ENCODE measurements at places on chromosomes 6 and 20.

DNA sequence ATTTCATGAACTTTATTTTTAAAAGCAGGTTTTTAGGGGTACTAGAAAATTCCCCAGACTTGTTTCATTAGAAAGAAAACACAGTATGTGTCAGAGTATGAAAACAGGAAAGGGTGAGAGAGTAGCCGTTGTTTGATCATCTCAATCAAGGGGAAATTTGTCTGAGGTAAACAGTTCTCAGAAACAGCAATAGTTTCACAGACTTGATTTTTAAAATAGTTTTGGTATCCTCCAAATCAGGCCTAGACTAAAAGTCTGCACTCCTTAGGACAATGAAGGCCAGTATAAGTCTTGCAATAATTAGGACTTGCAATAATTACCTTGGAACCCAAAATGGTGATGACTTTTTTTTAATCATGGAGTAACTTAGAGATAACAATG lies 176.6 kb upstream of the TAB2 start:
- no peak for DNase-seq

DNA sequence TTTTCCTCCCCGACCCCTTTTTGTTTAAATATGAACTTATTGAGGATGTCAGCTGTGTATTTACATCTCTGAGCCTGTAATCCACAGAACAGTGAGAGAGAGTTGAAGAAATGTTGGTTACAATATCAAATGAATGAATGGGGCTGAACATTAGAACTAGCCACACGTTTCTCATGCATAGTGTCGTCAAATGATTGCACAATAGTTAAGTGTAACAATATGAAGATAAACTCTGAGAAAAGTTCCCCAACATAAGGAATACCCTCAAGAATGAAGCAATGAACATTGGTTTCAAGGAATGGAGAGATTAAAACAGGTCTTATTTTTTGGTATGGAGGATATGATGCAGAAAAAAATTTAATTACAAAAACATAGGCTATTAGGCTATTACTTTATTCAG lies 100.5 kb upstream of the DTNBP1 start:
- no peak for DNase-seq

DNA sequence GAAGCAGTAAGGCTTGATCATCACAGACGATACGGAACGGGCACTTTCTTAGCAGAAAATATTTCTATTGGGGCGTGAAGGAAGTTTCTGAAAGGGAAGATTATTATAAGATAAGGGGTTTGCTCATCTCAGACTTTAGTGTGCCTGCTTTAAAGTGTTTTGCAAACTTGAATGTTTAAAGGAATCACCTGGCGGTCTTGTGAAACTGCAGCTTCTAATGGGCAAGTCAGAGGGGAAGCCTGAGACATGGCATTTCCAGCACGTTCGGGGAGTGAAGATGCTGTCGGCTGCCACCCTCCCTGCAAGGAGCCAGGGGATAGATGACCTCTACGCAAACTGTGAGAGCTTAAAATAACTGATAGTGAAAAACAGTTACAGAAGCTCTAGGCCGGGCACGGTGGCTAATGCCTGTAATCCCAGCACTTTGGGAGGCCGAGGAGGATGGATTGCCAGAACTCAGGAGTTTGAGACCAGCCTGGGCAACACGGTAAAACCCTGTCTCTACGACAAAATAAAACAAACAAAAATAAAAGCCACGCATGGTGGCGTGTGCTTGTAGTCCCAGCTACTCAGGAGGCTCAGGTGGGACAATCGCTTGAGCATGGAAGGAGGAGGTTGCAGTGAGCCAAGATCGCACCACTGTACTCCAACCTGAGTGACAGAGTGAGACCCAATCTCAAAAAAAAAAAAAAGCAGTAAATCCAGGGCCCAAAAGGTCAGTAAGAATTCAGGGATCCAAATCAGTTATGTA lies 2.3 kb upstream of the KIF16B start:
- no peak for DNase-seq

DNA sequence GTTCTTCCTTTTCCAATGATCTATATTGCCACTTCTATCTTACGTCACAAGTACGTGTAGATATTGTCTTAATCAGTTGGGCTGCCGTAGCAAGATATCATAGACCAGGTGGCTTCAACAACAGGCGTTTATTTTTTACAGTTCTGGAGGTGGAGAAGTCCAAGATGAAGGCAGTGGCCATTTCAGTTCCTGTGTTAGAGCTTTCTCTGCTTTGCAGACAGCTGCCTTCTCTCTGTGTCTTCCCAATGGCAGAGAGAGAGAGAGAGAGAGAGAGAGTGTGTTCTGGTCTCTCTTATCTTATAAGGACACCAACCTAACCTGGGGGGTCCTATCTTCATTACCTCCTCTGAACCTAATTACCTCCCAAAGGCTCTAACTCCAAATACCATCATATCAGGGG lies 8.3 kb downstream of the HSF2 start:
- no peak for DNase-seq

DNA sequence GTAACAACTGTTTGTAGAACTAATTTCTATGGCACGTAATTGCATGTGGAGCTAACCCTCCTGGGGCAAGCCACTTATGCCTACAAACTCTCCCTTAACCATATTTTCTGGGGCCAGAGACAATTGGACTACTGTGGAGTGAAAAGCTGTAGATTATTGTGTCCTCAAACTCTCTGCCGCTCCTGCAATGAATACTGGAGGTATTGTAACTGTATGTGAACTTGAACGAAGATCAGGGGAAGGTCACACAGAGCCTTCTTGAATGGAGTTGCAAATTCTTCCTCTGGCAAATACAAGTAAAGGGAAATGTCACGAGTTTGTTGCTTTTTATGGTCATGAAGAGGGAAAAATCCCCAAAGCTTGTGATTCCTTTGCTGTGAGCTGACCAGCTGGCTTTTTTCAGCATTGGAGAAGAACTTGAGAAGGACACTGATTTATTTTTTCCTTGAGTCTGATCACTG lies 18.2 kb downstream of the AKAP12 start:
- DNase-seq, result no peak

- DNase-seq, result no peak
Observed at GRCh38 chr6:132812255-132812732, 2.1 kb upstream of the RPS12 start.

GRCh38 chr6:110529355-110529754 lies 52.9 kb upstream of the SLC22A16 start:
- DNase-seq, result no peak

DNA sequence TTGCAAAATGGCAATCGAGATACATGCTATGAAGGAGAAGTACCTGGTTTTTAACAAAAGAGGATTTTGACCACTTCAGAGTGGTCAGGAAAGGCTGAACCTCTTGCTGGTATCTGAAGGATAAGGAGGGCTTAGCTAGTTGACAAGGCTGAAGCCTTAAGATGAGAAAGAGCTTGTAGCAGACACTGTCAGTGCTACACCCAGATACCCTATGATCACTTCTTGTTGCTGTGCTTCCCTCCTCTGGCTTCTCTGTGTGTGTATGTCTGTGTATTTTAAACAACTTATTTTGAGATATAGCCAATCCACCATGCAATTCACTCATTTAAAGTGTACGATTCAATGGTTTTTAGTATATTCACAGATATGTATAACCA lies 38.9 kb upstream of the TGM2 start:
- DNase-seq, result no peak

DNA sequence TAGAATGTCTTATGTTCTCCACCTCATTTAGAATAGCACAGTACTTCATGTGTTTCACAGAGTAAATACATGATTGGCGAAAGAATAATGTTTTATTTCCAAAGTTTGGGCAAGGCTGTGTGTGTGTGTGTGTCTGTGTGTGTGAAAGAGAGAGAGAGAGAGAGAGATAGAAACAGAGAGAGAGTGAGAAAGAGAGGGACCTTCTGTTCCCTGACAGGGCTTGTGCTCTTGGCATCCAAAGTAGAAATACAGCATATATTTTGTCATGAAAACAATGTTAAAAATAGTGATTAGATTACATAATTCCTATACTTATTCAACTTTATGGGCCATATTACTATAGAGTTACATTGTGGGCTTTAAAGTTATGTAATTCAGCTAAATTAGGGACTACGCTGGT lies 201.2 kb downstream of the KIF6 start:
- DNase-seq, result no peak

DNA sequence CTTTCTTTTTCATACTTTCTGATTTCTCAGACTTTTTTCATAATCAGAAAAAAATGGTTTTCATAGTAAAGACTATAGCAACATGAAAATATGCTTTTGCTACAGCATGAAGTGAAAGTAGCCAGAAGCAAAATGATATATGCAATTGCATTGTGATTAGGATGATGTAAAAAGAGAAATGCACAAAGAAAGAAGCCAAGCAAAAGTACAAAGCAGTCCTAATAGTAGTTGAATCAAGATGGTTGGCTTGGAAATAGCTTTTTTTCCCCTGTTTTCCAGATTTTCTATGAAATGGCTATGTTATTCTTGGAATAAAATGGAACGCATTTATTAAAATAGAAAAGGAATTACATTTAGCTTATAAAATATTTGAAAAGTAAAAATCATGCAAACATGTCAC lies 77.3 kb downstream of the SEL1L2 start:
- no peak for DNase-seq

GRCh38 chr6:129236001-129236517 lies 353.1 kb downstream of the LAMA2 start:
- DNase-seq, result no peak

DNA sequence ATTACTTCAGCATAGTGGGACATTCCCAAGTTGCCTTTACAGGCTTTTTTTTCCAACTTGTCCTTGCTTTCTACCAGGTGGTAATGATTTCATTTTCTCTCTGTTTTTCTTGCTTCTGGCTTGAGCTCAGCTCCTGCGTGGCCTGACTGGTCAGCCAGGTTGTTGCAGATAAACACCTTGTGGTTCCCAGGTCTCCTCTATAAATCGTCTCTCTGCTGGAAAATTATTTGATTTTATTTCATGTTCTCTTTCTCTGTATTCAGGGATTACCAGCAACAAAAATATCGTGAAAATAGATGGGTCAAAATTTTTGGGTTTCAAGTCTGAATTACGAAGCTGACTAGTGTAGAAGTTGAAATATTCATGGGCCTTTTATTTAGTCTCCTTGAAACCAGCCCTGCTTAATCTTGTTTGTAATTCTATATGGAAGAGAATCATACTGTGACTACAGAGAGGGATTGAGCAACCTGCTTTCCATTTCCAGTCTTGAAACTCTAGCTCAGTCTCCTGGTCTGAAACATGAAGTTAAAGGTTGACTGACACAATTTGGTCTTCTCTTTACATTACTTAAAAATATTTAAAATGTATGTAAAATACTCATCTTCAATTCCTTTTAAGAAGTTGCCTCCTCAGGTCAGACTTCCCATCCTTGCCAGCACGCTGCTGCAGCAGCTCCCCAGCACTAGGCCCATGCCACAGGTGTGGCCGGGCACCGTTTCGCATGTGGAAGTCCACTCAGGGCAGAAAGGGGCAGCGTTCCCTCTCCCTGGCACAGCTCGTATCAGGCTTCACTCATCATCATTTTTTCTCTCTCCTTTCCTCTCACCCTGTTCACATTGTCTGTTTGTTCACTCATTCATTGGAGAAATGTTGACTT lies 7.1 kb downstream of the DUSP22 start:
- DNase-seq, result no peak

- no peak for DNase-seq
Observed at GRCh38 chr6:148888856-148889255, 142.0 kb downstream of the UST start.

GRCh38 chr20:57315976-57316480 lies 13.6 kb upstream of the SPO11 start:
- no peak for DNase-seq

DNA sequence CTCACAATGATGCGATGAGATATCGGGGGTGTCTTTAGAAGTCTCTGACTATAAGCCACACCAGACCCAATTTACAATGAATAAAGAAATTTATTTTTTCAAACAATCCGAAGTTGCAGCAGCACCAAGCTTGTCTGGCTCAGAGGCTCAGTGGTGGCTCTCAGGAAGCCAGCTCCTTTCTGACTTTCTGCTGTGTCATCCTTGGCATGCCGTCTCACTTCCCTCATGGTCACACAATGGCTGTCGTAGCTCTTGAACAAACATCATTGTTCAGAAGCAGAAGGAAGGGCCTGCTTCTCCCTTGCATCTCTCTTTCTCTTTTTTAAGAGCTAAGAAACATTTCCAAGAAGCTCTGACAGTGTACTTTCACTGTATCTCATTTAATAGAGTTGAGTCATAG lies 299.0 kb downstream of the DOK5 start:
- DNase-seq, result no peak

- no peak for DNase-seq
Observed at GRCh38 chr20:61169874-61170273, 82.2 kb upstream of the CDH4 start.

All from NCI-H460 (cell line).